ENCODE measurements at places on chromosomes 5 and 9.

GRCh38 chr5:122615146-122615545 is 159.7 kb upstream of the SNX2 start:
- no peak for DNase-seq

DNA sequence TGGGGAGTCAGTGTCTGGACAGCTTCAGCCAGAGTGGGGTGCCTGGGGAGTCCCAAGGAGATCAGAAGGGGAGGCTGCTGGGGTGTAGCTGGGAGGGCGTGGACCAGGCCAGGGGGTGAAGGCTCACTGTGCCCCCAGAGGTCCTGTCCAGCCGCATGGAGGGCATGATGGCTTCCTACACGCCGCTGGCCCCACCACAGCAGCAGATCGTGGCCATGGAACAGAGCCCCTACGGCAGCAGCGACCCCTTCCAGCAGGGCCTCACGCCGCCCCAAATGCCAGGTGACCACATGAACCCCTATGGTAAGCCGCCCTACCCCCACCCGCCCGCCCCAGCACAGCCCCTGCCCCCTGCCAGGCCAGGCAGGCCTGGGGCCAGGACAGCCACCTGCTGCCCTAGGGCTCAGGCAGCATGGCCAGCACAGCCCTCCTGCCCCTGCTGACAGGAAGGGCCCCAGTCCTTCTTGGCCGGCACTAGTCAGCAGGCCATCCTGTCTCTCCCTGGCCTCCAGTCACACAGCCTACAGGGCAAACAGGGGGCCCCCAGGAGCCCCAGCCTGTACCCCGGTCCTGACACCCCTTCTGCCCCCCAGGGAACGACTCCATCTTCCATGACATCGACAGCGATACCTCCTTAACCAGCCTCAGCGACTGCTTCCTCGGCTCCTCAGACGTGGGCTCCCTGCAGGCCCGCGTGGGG is 82.1 kb downstream of the LMX1B start:
- no peak for DNase-seq

GRCh38 chr9:134187110-134187531 is 22.8 kb upstream of the RNU6ATAC start:
- DNase-seq = no peak

DNA sequence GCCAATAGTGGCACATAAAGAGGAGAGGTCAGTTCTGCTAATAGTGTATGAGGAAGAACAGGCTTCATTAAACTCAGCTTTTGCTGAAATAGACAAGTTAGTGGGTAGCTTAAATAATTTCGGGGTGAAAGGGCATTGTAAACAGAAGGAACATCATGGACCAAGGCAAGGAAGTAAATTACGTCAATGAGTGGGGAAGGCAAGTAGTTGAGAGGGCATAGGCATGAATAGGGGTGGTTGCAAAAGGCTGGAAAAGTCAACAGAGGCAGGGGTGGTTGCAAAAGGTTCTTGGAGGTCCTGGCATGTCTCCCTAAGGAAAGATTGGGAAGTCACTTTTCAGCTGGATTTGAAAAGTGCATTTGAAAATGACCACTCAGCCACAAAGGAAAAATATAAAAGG is 383.3 kb upstream of the RPS23 start:
- DNase-seq = no peak

DNA sequence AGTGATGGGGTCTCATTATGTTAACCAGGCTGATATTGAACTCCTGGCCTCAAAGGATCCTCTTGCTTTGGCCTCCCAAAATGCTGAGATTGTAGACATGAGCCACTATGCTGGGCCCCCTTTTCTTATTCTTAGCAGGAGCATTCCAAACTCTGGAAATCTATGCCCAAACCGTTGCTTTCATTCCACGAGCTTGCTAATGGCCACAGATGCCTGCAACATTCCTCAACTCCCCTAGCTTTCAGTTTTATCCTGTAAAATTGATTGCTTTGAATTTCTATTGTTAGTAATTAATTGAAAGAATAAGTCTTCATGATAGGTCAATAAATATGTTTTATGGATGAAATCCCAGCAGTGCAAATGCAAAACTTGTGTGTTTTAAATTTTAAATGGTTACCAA is 564.8 kb upstream of the WWC1 start:
- DNase-seq = no peak

DNA sequence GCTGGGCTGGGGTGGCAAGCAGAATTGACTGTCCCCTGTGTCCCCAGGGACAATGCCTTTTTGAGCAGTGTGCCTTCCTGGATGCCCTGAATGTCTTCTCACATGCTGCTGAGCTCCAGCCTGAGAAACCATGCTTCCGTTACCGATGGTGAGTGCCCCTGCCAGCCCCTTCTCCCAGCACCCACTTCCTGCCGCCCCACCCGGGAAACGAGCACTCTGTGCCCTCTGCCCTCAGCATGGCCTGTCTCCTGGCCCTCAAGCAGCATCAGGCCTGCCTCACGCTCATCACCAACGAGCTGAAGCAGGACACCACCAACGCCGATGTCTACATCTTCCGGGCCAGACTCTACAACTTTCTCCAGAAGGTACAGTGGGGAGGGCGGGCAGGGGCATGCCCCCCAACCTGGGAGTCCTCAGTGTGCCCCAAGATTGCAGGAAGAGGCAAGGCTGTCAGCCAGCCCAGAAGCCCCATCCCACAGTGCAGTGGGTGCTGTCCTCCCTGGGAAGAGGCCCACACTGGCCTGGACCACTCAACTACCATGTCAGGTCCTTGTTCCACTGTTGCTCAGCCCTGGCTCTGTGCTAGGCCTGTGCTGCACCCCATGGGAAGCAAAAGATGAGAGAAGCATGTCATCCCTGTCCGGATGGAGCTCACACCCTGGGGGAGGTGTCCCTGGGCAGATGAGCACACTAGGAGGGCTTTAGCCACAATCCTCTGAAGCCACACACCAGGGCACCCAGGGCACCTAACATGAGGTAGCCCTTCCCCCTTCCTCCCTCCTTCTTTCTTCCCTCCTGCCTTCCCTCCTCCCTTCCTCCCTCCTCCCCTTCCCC is 4.4 kb downstream of the TTC16 start:
- no peak for DNase-seq

DNA sequence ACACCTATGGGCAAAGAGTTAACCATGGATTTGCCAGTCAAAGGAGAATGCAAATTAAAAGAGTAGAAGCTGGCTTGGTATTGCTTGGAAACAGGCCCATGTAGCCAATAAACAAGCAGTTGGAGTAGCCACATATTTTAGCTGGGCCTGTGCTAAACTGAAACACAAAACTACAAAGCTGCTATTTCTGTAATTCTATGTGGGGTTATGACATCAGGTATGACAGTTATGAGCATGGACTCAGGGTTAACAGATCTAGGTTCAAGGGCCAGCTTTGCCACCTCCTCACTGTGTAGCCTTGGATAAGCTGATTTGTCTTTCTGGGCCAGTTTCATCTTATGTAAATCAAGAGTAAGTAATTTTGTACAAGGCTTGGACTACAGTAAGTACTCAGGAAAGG is 142.7 kb downstream of the PIP5K1B start:
- DNase-seq = no peak

DNA sequence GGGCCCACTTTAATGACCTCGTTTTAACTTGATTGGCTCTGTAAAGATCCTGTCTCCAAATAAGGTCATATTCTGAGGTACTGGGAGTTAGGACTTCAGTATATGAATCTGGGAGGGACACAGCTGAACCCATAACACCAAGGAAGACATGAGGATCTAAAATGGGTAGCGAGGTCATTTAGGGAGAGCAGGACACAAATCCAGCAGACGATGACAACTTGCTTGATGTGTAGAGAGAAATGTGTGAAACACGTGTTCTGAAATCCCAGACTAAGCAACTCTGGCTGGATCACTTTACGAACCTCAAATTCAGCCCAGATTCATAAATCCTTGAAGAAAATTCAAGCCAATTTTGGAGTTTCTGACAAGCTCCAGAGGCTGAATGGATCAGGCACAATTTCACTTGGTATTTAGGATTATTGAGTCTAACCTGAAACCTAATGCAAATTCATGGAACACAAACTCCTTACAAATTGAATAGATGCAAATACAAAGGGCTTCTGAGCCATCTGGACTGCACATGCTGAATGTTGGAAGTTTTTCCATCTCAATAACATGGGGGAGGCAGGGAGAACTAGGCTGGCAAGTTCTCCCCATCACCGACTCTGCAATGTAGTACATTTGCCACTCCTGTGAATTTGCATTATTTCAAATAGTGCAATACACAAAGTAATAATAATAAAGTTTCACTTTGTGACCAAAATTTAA is 74.0 kb upstream of the SLC30A5 start:
- DNase-seq = no peak

GRCh38 chr5:170429014-170429413 is 39.8 kb upstream of the KCNMB1 start:
- DNase-seq = no peak

DNA sequence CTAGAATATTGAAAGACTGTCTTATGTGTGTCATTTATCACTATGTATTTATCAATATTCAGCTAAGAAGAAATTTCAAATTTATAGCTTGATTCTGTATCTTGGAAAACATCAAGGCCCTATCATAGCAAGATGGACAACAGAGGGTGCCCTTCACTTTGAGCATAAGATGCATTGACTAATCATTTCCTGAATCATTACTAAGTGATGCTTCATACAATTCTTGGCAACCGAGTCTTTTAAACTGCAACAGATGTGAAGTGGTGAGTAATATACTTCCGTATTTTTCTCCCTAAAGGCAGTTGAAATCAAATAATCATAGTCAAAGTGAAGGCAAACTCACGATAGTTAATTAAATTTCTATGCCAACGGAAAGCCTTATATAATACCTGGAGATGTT is 318.6 kb upstream of the RGMB start:
- peak; percentile 72 for DNase-seq

GRCh38 chr5:107426209-107426608 is 244.5 kb downstream of the EFNA5 start:
- DNase-seq = no peak

DNA sequence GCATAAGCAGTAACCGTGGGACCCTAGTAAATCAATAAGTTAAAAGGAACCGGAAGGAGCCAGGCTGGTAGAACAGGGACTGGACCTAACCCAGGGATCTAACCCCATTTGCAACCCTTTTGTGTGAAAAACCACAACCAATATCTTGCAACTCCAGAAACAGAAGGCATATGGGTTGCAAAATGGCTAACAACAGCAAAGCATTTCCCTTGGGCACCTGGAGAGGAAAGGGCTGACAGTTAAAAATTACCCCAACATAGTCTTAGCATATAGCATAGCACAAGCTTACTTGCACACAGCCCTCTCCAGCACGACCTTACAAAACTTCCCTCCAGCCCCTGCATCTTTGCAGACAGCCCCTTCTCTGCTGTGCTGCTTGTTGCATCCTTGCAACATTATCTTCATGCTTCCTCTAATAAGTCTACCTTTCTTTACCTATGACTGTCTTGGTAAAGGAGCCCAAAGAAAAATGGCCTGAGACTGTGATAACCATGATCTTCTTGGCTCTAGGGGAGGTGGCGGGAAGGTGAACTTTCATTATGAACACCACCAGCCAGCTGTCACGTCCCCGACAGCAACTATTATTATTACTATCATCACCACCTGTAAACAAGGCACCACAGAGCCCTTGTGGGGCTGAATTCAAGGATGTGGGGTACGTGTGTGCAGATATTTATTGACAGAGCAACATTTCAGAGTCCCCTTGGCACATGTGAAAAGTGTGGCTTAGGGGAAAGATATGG is 49.8 kb downstream of the PRRC1 start:
- no peak for DNase-seq

DNA sequence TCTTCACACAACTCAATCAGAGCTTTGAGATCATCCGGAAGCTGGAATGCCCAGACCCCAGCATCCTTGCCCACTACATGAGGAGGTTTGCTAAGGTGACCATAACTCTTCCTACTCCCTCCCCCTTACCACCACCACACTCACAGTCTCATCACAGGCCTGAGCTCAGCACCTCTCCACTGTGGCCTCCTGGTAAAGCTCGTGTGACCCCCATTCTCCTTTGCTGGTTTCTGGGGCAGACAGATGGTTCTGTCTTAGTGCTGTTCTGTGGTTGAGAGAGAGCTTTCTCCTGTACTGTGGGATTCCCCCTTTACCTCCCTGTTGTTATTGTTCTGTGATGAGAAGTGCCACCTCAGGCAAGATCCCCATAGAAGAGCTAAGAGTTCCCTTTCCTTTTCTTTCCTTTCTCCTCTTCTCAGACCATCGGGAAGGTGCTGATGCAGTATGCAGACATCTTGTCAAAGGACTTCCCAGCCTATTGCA is 92.7 kb upstream of the RUSC2 start:
- DNase-seq = no peak

DNA sequence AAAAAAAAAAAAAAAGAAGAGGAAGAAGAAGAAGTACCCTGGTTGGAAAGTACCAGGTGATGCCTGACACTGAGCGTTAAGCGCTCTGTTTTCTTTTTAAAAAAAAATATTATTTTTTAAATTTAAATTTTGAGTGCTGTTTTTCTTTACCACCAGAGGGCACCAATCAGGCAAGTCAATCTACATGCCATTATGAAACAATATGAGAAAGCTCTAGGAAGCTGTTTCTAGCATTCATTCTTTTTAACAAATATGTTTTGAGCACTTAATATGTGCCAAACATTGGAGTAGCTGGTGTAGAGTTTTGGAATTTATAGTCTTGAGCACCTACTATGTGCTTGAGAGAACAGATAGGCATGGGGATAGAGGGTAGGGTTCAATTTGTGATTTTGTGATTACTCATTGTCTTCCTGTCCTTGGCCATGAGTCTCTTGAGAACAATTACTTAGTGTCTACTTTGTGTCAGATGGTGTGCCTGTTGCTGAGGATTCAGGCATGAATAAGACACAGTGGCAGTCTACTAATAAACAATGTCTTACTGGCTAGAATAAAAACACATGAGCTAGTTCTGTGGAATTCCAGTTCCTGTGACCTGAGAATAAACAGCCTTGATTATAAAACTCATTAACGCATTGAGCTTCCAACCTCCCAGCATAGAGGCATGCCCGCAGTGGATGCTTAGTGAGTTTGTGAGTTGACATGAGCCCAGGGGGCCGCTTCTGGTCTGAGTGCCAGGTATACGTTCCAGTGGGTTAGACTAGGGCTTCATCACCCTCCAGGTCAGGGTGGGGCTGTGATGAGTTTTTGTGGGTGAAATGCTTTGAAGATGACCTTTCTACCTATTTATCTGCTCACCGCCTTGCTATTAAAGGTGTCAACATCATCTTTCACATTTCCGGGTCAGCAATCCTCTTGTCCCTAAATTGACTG is 3.0 kb upstream of the UBE2R2 start:
- peak; percentile 80 for DNase-seq

GRCh38 chr5:773517-774264 is 10.8 kb downstream of the ZDHHC11B start:
- DNase-seq = no peak

- no peak for DNase-seq
These were observed 248.2 kb downstream of the EBF1 start for GRCh38 chr5:158851488-158851887.

- no peak for DNase-seq
These were observed 52.5 kb downstream of the SPOCK1 start for GRCh38 chr5:137446615-137447014.

DNA sequence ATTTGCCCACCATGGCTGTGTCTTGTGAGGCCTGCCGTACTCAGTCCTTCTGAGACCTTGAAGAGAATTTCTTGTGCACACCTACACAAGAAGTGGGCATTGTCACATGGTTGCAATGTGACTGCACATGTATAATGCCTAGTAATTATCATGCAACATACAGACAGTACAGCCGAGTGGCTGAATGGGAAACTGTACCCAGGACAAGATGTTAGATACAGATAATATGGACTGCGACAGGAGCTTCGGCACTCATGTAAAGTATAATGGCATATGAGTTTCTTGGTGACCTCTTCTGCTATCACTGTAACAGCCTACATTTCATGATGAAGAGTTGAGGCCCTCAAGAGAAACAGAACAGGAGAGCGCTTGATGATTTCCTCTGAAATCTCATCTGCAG is 4.8 kb upstream of the PRKACG start:
- DNase-seq = no peak

GRCh38 chr5:67009028-67009427 is 187.6 kb downstream of the CD180 start:
- no peak for DNase-seq

All from Panc1 (cell line).